Hematopoietic multipotent progenitor cell treated with erythropoietin and hydrocortisone succinate and interleukin-3 and kit ligand, for 4 days (in vitro differentiated cells): ENCODE measurements at places on chromosomes 2 and 18.

GRCh38 chr2:45289997-45290709, 280.9 kb upstream of the SIX2 start:
- DNase-seq: no peak

- DNase-seq: no peak
Observed at GRCh38 chr18:77138270-77138669, 5.7 kb upstream of the MBP start.

DNA sequence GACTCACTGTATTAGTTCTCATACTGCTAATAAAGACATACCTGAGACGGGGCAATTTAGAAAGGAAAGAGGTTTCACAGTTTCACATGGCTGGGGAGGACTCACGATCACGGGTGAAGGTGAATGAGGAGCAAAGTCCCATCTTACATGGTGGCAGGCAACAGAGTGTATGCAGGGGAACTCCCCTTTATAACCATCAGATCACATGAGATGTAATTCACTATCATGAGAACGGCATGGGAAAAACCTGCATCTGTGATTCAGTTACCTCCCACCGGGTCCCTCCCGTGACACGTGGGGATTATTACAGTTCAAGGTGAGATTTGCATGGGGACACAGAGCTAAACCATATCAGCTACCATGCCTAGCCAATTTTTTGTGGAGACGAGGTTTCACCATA, 168.2 kb downstream of the NEDD4L start:
- DNase-seq: no peak

DNA sequence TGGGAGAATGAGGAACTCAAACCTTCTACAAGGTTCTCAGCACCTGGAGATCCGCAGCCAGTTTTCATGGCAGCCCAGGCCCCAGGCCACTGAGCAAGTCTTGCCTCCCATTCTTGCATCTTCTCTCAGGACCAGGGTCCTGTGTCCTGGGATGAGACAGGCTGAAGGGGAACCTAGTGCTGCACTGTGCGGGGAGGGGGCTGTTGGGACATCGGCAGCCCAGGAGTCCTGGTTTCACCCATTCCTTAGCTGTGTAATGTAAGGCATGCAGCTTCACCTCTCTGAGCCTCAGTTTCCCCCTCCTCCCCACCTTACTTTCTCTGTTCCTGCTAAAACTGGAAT, 43.9 kb downstream of the TNS1 start:
- DNase-seq: no peak

- DNase-seq: peak; percentile 59
Observed at GRCh38 chr18:58045242-58046092, 1.4 kb downstream of the NEDD4L start.

DNA sequence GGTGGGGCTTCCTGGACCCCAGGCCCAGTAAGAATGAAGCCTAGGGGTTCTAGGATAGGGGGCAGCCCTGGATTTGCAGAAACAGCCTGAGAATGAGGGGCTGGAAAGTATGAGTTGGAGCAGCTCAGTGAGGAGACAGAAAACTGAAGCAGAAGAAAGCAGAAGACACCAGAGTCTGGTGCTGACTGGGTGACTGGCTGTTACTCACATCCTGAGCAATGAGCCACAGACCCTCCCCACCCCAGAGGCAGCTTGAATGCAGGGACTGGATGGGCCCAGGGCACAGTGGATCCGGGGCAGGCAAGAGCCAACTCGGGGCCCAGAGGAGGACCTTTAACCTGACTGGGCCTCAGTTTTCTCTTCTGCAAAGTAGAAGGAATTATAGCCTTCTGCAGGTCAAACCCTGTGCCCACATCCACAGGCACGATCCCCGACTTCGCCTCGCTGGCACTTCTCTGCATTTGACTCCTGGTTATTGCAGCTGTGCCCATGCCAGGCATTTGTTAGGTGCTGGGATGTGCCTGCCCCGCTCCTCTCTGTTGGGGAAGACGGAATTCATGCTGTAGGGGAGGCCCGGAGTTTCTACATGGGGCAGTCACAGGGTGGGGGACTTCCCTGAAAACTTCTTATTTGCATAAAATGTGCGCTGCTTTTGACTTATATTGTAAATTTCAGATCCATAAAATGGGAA, 8.5 kb downstream of the STEAP3 start:
- DNase-seq: no peak

- DNase-seq: no peak
Observed at GRCh38 chr2:198852248-198852647, 605.5 kb downstream of the SATB2 start.

DNA sequence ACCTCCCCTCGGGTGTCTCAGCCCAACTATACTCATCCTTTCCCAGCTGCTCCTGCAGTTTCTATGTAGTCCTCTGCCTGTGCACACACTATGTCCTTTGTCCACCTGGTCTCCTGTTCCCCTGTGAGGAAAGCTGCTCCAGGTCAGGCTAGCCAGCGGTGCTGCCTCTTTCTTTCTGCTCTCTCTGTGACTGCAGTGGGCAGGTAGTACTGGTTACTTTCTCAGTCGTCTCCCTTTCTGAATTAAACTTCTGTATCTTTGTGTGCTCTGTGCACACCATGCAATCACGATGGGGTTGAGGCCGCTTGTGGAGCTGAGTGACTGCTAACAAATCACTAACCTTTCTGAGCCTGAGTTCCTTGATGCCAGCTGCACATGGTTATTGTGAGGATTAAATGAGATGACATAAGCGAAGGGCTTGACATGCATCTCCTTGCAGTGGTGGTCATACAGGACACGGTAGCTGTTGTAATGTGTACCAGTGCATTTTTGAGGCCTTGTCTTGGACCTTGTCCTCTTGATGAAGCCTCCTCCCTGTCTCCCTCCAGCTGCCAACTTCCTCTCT, 3.5 kb downstream of the FARP2 start:
- no peak for DNase-seq

- DNase-seq: no peak
Observed at GRCh38 chr2:82528288-82528687, 1930.8 kb downstream of the SUCLG1 start.
